ENCODE measurements at places on chromosomes 6 and 20.

DNA sequence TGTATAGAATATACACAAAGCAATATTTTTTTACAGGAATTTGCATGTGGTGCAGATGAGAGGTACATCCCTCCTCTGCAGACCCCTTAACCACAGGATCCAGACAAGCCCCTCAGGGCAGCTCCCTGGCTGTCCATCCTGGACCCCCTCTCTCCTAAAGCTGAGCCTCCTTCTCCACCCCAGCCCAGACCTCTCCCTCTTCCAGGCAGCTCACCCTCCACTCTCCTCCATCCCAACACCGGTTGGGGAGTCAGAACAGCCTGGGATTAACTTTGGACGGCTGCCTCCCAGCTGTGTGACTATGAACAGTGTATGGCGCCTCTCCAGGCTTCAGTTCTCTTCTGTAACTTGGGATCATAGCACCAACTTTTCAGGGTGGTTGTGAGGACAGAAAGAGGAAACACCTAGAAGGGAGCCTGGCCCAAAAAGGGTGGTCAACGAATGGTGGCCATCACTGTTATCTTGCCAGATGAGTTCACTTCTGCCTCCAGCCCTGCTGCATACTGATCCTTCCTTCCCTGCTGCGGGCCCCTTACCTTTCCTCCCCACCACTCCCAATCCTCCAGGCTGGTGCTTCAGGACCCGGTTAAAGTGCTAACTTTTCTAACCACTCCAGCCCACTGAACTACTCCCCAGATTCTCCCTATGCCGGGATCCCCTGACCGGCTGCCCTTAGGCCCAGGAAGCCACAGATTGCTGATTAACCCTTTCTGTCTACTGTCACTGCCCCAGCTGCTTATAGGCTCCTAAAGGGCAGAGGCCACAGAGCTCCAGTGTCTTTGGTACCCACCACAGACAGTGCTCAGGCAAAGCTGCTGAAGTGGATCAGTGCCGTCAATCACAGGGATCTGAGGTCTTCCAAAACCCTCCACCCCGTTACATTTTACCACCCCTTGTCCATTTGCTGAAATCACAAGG is 55.9 kb downstream of the GPR6 start:
- DNase-seq: no peak

DNA sequence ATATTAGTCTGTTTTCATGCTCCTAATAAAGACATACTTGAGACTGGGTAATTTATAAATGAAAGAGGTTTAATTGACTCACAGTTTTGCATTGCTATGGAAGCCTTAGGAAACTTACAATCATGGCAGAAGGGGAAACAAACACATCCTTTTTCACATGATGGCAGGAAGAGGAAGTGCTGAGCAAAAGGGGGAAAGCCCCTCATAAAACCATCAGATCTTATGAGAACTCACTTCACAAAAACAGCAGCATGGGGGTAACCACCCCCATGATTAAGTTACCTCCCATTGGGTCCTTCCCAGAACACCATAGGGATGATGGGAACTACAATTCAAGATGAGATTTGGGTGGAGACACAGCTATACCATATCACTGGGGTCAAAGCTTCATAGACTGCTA is 254.2 kb downstream of the ERMARD start:
- no peak for DNase-seq

GRCh38 chr6:159494586-159494972 is 198.5 kb downstream of the SOD2 start:
- DNase-seq: no peak

GRCh38 chr6:33694977-33695376 is 16.5 kb downstream of the UQCC2 start:
- DNase-seq: no peak

GRCh38 chr6:72425003-72425681 is 196.7 kb upstream of the KCNQ5 start:
- no peak for DNase-seq

GRCh38 chr20:63854069-63854765 is 7.1 kb upstream of the ABHD16B start:
- no peak for DNase-seq

DNA sequence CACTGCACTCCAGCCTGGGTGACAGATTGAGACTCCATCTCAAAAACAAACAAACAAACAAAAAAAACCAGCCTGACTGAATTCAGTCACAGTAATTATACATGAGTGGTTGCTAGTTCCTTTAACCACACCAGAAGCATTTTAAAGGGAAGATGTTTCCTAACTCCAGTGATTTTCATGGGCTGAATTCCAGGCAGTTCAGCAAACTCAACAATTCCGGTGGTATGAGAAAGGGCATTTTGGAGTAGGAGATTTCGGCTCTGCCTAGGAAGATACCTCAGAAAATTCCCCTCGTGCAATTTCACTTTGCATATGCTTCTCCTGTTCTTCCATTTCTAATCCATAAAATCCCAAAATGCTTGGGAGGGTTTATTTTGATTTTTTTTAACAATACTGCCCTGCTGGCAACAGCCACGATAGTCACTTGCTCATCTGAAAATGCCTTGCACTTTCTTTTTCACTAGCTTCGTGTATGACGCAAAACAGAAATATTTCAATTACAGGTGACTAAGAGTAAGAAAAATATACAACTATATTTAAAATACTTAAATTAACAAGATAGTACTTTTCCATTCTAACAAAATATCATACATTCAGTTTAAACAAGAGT is 48.3 kb upstream of the IPCEF1 start:
- DNase-seq: no peak

DNA sequence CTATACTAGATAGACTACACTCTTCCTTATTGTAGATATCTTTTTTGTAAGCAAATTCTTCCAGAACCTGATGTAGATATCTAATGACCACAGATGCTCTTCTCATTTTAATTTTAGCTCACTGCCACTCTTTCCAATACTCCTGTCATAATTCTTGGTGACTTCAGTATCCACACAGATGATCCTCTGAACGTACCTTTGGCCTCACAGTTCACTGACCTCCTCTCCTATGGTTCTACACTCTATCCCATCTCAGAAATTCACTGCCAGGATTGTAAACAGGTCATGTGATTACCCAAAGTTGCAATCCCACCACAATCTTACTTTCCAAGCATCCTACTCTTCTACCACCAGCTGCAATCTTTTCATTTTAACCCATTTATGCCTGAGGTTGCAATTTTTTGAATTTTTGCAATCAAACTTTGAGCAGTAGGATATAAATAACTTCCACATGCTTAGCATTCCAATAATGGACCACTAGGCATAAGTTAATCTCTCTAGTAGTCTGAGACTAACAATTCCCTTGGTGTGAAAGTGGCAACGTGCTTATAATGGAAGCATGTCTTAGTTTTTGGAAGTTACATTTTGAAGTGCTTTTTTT is 31.2 kb downstream of the ESF1 start:
- DNase-seq: no peak

- DNase-seq: peak; percentile 16
Measured at GRCh38 chr6:21935561-21936028, 342.0 kb downstream of the SOX4 start.

DNA sequence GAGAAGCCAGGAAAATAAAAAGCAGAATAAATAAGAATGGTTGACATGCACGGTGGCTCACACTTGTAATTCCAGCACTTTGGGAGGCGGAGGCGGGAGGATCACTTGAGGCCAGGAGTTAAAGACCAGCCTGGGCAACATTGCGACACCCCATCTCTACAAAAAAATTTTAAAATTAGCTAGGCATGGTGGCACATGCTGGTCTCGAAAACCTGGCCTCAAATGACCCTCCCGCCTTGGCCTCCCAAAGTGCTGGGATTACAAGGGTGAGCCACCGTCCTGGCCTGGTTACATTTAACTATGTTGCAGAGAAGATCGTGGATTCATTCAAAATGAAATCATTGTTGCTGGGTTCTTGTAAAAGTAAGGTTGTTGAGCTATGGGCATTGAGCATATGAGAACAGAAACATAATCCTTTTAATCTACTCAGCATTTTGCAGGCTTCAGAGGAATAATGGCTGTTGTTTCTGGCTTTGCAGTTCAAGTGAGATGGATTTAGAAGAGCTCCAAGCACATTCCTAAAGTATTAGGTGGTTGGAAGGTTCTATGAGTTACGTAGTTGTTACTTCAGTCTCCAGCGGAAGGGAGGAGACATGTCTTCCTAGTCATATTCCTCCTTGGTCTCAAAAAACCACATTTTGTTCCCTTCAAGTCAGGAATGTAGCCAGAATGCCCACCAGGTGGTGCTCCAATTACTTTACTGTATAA is 45.6 kb upstream of the RAB23 start:
- DNase-seq: peak; percentile 26

- DNase-seq: no peak
Measured at GRCh38 chr20:31568773-31569162, 36.3 kb upstream of the ID1 start.

DNA sequence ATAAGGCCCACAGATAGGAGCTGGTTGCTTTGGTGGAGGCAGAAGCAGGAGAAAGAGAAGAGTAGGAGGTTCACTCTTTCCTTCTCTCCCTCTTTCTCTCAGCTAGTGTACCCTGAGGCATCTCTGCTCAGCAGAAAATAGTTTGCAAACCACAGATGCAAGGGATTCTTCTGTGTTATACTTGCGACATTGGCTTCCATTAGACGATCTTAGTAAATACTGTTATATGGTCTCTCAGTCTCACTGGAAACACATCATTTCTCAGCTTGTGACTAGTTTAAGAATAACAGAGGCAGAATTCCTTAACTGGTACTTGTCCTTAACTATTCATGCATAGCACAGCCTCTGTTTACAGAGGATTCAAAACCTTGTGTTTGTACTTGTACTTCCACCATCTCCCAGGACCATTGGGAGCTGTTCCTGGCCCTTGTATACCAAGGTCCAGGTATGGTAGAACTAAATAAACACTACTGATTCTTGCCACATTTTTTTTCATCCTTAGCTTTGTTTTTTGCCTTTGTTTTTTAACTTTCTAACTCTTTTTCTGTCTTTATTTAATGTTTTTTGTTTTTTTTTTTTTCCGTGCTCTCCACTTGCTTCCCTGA is 218.2 kb downstream of the OTOR start:
- no peak for DNase-seq

DNA sequence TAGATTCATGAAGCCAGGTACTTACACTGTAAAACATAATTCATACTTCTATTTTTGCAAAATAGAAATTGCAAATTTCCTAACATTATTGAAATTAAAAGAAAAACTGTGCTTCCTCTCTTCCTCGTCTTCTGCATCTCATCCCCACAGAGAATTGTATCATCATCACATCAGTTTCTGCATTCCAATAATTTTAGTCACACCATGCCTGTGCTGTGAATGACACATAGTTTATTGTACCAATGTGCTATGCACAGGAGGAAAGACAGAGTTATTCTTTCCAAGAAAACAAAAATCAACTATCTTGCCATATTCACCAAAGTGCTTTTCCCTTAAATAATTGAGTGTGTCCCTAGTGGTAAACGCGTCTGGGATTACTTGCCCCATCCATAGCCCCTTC is 38.1 kb upstream of the FAM135A start:
- DNase-seq: no peak

GRCh38 chr6:105189026-105189820 is 9.4 kb upstream of the POPDC3 start:
- no peak for DNase-seq

GRCh38 chr6:122789182-122790027 is at the start of gene SMPDL3A:
Gene SMPDL3A, plus strand, starts transcription at chr6:122789258. Its CDS starts 89 bp downstream, at chr6:122789347.
- peak; percentile 28 for DNase-seq

GRCh38 chr6:19477563-19477962 is 359.6 kb upstream of the ID4 start:
- DNase-seq: no peak

DNA sequence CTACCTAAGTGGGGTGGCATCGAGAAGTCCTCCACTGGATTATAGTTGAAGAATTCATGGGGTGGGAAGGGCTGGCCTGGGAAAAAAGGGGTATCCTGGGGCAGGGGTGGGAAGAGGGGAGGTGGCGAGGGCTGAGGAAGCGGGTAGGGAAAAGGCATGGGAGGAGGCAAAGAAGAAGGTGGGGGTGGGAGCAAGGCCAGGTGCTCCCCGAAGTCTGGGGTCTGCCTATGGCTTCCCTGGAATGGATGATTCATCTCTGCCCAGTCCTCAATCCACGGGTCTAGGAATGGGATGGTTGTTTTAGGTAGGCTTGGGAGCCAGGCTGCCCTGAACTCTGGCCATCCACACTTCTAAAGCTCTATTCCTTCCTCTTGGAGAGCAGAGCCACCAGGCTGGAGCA is 4.4 kb downstream of the PCED1A start:
- DNase-seq: no peak

GRCh38 chr6:30735668-30736314 is 6.7 kb downstream of the FLOT1 start:
- no peak for DNase-seq

- DNase-seq: no peak
Measured at GRCh38 chr6:47237196-47237595, 72.5 kb downstream of the TNFRSF21 start.

GRCh38 chr20:37379967-37380828 is 34.3 kb downstream of the SRC start:
- no peak for DNase-seq

- DNase-seq: no peak
Measured at GRCh38 chr6:14787677-14788076, 458.2 kb upstream of the JARID2 start.

- DNase-seq: no peak
Measured at GRCh38 chr6:45946887-45947286, 68.8 kb downstream of the CLIC5 start.

GRCh38 chr6:47679322-47679906 is 19.0 kb upstream of the ADGRF4 start:
- DNase-seq: no peak

DNA sequence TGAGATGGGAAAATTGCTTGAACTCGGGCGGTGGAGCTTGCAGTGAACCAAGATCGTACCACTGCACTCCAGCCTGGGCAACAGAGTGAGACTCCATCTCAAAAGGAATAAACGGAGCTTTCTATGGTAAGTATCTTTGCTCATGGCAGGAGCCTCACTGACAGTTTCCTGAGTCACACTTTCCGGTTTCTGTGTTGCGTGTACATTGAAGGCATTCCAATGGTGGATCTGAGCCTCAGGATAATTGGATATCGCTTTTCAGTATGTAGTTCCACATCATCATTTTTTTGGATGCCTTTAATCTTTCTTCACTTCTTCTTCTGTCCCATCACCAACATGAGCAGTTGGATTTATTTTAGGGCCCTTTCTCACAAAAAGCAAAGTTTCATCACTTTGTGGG is 28.6 kb upstream of the GTSF1L start:
- no peak for DNase-seq

- DNase-seq: peak; percentile 1
Measured at GRCh38 chr20:48189181-48189580, 403.9 kb upstream of the SULF2 start.

DNA sequence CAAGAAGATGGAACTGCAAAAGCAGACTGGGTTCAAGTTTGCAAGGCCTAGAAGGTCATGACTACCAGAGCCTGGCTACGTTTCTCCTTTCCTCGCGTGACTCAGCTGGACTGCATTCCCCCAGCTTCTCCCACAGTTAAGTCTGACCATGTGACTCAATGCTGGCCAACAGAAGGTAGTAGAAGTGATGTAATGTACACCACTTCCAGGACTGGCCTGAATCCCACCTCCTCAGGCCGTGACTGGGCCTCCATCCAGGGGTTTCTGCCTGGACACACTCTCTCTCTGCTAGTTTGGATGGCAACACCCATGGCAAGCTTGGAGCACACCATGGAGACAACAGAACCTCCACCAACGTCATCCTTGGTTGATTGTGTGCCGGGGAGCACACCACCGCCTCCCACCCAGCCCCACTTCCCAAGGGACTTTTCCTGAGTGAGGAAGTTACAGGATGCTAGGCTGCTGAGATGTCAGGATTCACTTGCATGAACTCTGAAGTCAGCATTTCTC is 112.0 kb upstream of the CDYL start:
- no peak for DNase-seq

GRCh38 chr20:61696181-61696735 is 369.4 kb downstream of the TAF4 start:
- DNase-seq: no peak

GRCh38 chr20:57310821-57311514 is 18.6 kb upstream of the SPO11 start:
- no peak for DNase-seq
